AG04450 (cell line): ENCODE measurements at places on chromosomes 11 and 22.
A peak's percentile ranks its signal among the peaks of the same experiment; 100 is the strongest.

DNA sequence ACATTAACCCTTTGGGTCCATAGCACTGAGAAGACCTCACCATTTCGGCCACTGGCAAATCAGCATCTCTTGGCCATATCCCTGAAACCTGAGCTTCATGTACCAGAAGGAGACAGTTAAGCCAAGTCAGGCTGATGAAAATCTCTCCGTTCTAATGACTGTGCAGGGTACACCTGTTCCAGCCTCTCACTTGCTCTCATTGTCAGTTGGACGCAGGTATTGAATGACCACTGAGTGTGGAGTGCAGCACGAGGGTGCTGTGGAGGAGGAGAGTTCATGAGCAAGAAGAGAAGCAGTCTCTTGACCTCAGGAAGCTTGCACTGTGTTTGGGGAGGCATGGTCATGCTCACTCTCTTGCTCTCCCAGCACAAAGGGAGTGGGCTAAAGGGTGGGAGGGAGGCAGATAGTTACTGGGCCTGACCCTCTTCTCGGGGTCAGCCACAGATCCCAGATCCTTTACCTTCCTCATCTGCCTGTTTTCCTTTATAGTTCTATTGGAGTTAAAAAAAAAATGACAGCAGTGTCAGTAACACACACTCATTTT is 65.2 kb downstream of the ZBTB16 start:
- no peak for DNase-seq

DNA sequence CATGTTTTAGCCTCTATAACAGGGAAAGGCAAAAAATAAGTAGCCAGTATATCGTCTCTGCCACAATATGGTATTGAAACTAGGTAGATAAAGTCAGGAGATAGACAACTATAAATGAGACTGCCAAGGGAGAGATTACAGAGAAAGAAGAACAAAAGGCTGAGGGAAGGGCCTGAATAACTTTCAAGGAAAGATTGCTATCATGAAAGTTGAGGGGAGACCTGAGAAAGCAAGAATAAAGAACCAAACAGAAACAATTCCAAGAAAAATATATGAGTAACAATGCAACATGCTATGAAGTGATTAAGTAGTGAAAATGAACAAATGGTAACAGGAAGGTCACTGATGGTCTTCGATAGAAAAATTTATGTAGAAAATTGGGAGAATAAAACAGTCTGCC is 690.1 kb downstream of the METTL15 start:
- DNase-seq, result no peak

DNA sequence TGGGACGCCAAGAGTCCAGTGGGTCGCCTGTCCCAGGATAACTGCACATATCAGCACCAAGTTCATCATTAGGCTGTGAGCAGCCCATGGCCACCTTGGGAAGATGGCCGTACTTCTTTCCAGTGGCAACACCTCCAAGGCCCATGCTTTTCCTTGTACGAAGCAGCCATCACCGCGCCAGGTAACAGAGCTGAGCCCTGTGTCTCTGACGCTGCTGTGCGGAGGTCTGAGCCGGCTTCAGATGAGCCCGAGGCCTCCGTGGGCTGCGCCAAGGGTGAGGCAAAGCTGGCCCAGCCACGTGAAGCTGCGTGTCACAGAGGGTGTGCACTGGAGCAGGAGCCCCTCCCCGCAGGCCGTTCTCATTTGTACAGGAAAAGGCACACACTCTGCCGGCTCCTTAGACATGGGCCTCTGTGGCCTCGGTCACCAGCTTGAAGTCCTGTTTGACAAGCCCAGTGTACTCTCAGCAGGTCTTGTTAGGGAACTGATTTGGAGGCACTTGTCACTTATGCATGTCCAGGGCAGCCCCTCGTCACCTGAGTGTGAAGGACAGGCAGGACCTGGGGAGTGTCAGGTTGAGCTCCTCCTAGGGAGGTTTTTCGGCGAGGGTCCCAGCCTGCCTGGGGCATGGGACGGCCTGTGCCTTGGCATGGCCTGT is 401.5 kb downstream of the TBC1D22A start:
- DNase-seq, result no peak

GRCh38 chr22:40733919-40734318 is 54.6 kb downstream of the MCHR1 start:
- DNase-seq, result no peak

GRCh38 chr22:20494978-20495860 is at the start of gene KLHL22:
Gene KLHL22 (minus strand): TSS chr22:20495795. CDS start chr22:20489211, 6,584 bp downstream.
- DNase-seq, result no peak

DNA sequence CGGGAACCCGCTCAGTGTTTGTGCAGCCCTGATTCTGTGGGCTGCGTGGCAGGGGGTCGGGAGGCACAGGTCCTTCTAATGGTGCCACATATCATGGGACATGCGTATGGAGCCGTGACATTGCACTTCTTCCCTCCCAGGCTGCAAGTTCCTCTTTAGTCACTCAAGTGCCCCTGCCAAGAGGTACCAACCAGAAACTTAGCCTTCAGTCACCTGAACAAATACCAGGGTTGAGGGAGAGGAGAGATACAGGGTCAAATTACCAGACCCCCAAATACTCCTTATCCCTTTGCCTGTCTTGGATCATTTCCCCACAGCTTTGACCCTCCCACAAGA is 209.1 kb downstream of the BUD13 start:
- no peak for DNase-seq

GRCh38 chr22:22450343-22450839 is 58.2 kb downstream of the ZNF280B start:
- no peak for DNase-seq

GRCh38 chr11:73576185-73576614 is 21.7 kb downstream of the FAM168A start:
- no peak for DNase-seq

DNA sequence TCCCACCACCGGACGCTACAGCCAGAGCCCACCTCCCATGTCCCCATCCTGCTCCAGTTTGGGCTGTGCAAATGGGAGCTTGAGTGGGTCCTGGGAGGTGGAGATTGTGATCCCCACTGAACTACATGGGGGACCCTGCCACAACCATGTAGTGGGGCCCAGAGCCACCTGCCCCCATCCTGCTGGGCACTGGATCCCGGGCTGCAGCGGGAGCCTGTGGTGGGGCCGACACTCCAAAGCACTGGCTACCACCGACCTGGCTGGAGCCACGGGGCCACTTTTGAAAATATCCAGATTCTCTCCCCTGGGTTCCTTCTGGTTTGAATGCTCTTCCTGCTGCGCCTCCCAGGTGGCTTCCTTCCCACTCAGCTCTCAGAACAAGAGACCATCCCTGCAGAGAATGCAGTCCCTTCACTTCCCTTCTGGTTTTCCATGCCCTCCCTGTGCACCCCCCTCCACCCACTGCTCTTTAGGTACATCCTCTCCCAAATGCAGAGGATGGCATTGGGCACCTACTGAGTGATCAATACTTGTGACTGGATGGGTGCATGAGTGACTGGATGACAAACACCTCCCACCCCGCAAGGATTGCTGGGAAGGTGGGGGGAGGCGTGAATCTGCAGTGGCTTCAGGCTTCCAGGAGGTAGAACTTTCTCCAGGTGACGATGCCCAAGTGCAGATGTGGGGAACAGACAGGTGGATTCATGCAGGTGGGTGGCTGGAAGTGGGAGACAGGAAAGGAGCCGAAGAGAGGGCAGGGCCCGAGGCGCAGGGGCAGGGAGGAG is 846 bp upstream of the UNC93B1 start:
- DNase-seq, result no peak

- no peak for DNase-seq
Observed at GRCh38 chr22:26134654-26135330, 34.5 kb upstream of the SEZ6L start.

- DNase-seq, result no peak
Observed at GRCh38 chr11:85299258-85299942, 327.7 kb downstream of the DLG2 start.

- DNase-seq, result no peak
Observed at GRCh38 chr11:21707116-21707739, 485.7 kb upstream of the ANO5 start.

- no peak for DNase-seq
Observed at GRCh38 chr11:121482231-121483129, 29.7 kb upstream of the SORL1-AS1 start.

- DNase-seq, result no peak
Observed at GRCh38 chr11:70829886-70830272, 422.5 kb downstream of the SHANK2 start.

DNA sequence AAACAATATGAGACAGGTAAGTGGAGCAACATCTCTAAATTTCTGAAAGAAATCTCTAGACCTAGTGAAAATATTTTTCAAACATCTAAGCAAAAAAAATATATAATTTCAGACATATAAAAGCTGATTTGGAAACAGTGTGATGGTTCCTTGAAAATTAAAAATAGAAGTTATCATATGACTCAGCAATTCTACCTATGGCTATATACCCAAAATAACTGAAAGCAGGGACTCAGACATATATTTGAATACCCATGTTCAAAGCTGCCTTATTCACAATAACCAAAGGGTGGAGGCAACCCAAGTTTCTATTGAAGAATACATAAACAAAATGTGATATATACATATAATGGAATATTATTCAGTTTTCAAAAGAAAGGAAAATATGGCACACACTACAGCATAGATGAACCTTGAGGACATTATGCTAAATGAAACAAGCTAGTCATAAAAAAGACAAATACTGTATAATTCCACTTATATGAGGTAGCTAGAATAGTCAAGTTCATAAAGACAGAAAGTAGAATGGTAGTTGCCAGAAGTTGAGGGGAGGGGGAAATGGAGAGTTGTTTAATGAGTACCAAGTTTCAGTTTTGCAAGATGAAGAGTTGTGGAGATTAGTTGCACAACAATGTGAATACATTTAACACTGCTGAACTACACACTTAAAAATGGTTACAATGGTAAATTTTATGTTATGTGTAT is 300.4 kb downstream of the TTC28 start:
- no peak for DNase-seq

DNA sequence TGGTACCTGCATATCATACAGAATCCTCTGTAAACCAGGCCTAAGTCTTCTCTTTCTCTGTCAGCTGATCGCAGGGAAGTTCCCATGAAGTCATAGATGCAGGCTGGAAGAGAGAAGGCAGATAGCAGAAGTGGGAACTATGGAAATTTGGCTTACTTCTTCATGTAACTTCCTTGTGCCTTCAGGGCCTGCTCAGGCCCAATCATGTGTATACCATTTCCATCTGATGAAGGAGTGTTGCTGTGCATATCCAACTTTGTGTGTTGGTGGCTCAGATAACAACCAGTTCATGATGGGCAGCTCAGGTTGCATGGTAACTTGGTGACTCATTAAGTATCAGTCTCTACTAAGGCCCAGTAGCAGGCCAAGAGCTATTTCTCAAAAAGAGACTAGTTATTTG is 53.1 kb upstream of the CEP295 start:
- no peak for DNase-seq

- no peak for DNase-seq
Observed at GRCh38 chr11:110501428-110501827, 71.7 kb downstream of the FDX1 start.

- peak; percentile 85 for DNase-seq
Observed at GRCh38 chr11:79244241-79244772, 196.5 kb downstream of the TENM4 start.

- DNase-seq, result no peak
Observed at GRCh38 chr11:63917692-63918506, 935 bp upstream of the RCOR2 start.

- DNase-seq, result no peak
Observed at GRCh38 chr11:89490981-89491690, at the start of gene NOX4. Gene NOX4 (minus strand): TSS chr11:89491375. CDS start chr11:89491246, 129 bp downstream.
